Iris pigment epithelial cell (primary cell): ENCODE measurements at places on chromosomes 5 and 9.

DNA sequence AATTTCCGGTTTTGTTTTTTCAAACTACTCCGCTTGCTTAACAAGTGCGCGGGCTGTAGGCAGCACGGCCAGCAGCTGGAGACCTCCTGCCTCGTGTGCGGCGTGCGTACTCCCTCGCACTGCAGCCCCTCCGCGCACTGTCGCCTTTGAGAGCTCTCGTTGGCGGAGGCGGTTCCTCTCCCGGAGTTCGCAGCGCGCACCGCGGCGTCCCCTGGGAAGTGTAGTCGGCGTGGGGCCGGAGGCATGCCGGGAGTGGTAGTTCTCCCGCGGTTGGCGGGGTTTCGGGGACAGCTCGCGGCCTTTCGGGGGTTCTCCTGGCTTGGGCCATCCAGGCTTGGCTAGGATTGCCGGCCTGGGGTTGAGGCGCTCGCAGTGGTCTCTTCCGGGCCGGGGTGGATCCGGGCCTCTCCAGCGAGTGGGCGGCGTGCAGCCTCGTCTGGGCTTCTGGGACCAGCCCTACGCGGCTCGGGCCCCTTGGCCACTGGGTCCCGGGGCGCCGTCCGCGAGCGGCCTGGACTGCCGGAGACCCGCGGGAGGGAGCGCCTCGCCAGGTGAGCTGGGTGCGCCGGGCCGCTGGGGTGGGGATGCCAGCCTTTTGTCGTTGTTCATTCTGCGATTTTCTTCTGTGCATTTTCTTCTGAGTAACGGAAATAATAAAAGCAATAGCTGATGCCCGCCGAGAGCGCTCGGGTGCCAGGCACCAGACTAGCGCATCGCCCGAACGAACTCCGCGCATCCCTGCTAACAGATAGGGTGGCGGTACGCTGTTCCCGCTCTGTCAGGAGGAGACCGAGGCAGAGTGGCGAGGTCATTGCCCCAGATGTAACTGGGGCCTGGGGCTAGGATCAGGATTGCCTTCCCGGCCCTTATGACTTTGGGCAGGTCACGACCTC, at the start of gene ZNF354C:
TSS of gene ZNF354C (plus strand) at position 258 of the 893 bp plus-strand sequence. CDS start 1,696 bp downstream, outside the sequence.
- DNase-seq = peak; percentile 95

DNA sequence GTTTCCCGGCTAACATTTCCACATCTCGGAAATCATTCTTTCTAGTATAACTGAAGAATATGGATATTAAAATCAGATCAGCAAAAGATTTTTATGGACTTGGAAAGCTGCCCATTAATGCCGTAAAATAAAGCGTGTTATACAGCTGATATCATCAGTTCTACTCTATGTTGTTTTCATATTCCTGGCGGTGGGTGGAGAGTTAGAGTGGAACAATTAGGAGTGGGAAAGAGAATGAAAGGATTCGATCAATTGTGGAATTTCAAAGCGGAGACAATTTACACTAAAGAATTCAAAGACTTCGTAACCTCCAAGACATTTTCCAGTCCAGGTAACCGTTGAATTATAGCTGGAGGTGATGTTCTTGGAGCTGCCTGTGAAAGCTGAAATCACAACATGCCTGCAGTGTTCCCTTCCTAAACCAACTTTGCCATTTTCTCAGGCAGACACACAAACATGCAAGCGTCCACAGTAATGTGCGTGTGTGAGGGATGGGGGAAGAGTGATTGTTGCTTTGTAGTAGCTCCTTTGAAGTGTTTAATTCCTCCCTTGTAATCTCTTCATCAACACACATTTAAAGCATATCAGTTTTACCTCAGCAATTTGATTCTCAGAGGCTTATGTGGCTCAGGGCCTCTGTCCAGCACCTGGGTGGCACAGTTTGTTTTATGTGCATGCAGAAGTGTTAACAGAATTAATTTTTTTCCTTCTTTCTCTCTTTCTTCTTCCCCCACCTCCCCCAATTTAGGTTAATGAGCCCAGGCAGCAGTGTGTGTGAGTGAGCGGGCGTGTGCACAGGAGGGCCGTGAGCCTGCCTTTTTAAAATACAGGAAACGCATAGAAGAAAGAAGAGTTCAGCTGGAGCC, 544.1 kb downstream of the RAB3C start:
- peak; percentile 70 for DNase-seq

GRCh38 chr5:40385544-40385943, 294.2 kb upstream of the PTGER4 start:
- DNase-seq = peak; percentile 58

GRCh38 chr5:132069561-132069960, 4.0 kb upstream of the CSF2 start:
- no peak for DNase-seq

DNA sequence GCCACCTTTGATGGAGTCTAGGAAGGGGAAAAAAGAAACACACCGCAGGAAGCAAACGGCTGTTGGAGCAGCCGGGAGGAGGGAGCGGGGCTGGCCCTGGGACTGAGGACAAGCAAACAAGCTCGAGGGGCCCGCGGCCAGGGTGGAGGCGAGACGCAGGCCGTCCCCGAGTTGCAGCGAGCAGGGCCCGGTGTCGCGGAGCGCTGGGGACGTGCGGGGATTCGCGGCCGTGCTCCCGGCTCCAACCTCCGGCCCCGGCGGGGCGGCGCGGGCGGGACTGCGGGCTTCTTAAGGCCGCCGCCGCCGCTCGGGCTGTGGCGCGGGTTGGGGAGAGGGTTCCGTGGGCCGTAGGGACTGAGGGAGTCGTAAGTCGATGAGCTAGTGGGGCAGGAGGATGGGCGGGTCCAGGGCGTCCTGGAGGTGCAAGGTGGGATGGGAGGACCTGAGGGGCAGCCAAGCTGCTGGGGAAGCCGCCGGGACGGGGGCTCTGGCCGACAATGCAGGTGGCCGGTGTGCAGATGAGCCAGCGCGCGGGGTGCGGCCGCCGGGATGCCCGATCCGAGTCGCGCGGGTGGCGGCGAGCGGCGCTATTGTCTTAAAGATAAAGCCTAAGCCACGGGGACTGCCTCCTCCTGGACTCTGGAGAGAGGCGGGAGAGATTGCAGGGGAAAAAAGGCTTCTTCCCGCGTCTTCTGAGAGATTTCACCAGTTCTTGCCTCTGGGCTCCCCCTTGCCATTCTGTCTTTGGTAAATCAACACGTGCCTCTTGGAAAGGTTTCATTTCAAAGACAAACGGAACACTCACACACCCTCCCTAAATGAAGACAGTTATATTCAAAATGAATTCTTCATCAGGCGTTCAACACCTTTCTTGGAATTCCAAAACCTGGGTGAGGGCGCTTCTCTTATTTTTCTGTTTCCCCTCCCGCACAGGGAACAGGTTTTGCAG, 1.6 kb upstream of the HAPLN1 start:
- peak; percentile 80 for DNase-seq

DNA sequence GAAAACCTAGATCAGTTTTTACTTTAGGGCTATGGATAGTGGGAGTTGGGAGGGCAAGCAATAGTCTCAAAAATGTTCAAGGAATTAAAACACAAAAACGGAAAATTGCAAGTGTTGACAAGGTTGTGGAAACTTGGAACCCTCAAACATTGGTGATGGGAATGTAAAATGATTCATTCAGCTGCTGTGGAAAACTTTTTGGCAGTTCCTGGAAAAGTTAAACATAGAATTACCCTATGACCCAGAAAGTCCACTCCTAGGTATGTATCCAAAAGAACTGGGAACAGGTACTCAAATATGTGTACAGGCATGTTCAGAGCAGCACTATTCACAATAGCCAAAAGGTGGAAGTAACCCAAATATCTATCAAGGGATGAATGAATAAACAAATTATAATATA, 1.2 kb upstream of the MSANTD3 start:
- no peak for DNase-seq

DNA sequence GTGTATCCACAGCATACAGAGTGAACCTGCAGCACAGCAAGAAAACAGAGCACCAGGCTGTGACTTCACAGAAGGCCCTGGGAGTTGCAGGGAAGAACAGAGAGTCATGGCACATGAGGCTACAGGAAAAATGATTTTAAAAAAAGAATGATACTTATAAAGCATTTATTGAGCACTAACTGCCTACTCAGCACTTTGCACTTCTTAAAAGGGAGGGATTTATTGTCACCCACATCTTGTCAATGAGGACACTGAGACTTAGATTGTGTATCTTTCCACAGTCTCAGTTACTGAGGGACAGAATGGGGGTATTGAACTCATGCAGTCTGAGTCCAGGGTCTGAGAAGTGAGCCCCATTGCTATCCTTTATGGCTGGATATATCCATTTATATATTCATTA, 244.6 kb upstream of the TRIM32 start:
- DNase-seq = no peak

DNA sequence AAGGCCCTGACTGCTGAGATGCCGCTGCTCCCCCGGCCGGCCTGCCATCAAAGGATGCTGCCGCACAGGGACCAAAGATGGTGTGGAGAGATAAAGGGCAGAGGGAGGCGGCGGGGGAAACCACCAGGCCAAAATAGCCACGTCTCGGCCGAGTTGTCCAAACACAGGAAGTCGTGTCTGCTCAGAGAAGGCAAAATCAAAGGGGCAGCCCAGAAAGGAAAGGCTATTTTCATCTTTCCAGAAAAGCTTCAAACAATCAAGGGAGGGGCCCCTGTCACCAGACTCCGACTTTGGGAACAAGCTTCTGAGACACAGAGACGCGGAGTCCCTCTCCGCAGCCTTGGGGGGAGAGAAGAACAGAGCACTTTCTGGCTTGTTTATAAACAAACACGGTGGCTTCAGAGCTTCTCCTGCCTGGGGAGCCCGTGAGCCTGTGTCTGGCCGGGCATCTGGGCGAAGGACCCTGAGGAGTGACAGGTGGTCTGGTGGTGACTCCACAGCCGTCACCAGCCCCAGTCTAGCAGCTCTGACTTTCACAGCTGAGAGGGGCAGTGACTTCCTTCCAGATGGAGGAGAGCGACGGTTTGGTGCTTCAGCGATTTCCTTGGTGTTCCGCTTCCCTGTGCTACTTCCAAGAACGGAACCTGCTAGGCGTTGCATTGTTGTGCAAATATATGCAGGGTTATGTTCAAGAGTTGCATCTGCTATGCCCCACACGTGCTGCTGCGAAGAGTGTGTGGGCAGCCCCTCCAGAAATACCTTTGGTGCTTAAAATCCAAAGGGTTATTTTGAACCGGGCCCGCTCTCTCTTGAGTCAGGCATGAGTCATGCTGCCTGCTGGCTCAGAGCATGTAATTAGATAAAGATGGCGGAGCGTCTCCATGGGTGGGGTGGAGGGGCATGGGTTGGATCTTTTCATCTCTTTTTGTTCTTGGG, 24.0 kb downstream of the ADAMTSL2 start:
- peak; percentile 70 for DNase-seq

GRCh38 chr5:149007174-149007573, 55.7 kb downstream of the SH3TC2 start:
- peak; percentile 23 for DNase-seq

GRCh38 chr5:9405196-9405754, 140.6 kb downstream of the SEMA5A start:
- no peak for DNase-seq

- DNase-seq = no peak
Observed at GRCh38 chr9:124860582-124861341, 995 bp downstream of the RPL35 start.

GRCh38 chr9:115400796-115401195, 282.8 kb upstream of the TNC start:
- peak; percentile 52 for DNase-seq

DNA sequence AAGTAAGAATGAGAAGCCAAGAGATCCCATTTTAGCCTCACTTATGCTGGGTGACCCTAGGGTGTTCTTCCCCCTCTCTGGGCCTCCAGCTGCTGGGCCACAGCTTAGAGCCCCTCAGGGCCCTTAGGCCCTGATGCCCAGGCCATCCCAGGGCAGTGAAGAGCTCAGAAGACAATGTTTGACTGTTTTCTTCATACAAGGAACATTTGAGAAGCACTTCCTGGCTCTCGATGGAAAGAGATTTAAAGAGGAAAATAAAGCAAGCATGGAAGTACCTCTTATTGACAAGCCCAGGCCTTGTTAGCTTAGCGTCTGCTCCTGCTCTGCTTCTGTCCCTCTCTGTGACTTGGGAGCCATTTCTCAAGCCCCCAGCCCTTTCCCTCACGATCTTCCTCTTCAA, 165.9 kb upstream of the SMIM23 start:
- DNase-seq = no peak

DNA sequence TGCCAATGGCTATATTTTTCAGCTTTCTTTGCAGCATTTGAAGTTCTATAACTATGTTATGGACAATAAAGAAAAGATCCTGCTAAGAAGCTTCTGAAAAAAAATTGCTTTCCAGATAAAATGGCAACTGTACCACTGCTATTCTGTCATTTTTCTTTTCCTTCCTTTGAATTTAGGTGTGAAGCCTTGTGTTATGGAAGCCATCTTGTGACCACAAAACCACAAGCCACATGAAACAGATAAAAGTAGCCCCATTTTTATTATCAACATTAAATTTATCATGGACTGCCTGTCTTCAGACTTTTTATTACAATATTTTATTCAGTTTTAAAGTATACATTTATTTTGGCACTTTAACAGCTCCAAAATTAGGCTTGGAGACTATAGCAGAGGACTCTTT, 289.9 kb upstream of the ACTBL2 start:
- DNase-seq = no peak

DNA sequence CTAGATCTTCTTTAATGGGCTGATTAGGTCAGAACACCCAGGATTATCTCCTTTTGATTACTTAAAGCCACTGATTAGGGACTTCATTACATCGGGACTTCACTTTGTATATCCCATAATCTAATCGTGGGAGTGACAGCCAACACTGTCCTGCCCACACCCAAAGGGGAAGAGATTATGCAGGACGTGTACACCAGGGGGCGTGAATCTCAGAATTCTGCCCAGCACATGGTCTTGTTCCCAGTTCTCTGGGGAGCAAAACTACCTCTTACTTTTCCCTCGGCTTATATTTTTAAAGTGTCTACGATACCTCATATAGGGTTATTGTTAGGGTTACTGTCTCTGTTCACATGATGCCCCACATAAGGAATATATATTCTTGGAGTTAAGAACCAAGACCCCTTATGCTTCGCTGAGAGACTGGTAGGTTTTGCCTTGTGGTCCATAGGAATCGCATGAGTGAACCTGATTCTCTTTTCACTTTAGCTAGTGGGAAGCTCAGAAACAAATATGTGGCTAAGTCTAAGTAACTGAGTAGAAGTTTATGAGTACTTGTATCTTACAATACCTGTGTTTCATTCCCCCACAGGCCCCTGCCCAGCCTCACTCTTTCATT, 192.7 kb downstream of the GNA14 start:
- peak; percentile 39 for DNase-seq

GRCh38 chr5:173591056-173591514, 25.4 kb downstream of the BOD1 start:
- DNase-seq = no peak

- no peak for DNase-seq
Observed at GRCh38 chr5:75521195-75521594, 9.5 kb downstream of the POLK start.

- DNase-seq = no peak
Observed at GRCh38 chr5:76413746-76414145, 10.7 kb downstream of the IQGAP2 start.

DNA sequence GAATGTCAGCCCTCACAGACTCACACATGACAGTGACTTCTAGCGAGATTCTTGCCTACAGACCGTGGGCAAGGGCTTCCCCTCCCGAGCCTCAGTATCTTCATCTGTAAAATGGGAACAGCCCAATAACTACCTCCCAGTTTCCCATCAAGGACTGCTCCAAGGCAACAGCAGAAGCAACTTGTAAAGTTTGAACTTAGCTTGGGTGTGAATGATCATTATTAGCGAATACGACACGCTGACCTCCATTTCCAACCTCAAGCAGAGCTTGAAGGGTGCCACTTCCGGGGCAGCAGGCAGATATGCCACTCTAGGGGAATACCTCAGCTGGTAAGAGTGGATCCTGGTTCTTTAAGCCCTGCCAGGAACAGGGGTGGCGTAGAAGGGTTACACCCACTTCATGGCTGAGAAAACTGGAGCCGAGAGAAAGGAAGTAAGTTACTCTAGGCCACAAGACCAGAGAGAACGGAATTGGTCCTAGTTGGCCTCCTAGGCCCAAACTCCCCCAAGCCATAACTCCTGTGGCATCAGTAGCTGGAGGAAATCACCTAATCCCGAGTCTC, 2.0 kb downstream of the RNF44 start:
- DNase-seq = peak; percentile 19
